ENCODE measurements at places on chromosomes 6 and 20.

GRCh38 chr6:47073125-47074110, 31.3 kb upstream of the ADGRF1 start:
- no peak for DNase-seq

DNA sequence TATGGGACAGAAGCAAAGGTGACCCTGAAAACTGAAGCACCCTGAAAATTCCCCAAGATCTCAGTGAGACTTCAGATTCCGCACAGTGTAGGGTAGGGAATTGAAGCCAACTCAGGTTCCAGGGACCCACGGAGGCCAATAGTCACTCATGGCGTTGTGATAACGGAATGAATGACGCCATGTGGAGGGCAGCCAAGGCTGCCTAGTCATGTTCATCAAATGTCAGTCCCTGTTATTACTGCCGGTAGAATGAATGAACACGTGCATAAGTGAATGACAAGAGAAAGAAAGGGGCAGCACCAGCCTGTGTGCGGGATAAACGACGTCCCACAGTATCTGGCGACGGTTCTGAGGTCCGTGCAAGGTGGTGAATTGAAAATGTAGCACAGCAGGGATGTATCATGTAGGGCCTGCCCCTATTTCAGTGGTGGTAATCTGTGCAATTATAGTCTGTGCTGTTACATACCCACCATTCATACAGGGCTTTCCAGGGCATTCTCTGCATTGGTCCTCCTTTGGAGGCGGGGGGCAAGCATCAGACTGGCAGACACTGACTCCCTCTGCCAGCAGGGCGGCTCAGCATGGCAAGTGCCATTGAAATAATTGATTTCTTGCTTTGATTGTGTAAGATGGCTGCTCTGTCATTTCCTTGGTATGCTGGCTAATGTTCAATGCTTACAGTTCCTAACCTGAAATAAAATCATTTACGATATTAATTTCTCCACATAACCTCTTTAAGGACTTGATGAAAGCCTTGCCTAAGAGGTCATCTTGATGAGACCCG, 386.9 kb downstream of the CDH4 start:
- DNase-seq: no peak

DNA sequence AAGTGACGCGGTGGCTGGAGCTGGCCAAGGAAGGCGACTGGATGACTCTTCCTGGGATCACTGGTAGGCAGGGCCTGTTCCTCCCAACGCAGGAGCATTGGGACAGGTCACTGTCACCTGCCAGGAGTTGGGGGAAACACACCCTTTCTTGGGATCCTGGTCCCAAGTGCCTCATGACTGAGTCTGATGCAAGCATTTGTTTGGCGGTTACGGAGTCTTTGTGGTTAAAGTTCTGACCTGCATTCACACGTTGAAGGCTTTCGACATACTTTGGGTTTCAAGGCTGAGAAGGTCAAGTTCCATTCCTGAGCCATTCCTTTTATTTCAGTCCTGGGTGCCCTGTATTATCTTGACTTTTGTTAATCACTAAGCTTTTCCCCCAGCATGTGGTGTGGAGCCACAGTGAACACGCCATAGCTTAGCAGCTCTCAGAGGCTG, 6.0 kb downstream of the PNLDC1 start:
- DNase-seq: no peak

GRCh38 chr6:74891349-74891831, 314.5 kb downstream of the COL12A1 start:
- DNase-seq: no peak

- DNase-seq: no peak
Observed at GRCh38 chr6:17088091-17088611, 13.7 kb upstream of the STMND1 start.

DNA sequence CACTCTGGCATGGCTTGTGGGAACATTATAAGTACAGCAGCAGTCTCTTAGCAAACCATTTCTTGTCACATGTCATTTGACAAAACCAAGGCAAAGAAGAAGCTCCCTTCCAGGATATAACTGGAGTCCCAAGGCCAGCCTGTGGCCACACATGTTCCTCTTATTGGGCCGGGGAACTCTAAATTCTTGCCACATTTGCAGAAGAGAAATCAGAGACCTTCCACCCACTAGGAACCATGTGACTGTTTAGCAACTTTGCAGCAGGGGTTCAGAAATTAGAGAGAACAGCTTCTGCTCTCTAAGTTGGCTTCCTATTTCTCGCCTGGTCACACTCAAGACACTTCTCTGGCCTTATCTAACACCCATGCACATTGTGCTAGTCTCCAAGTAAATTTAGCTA, 20.4 kb upstream of the MEP1A start:
- peak; percentile 75 for DNase-seq

DNA sequence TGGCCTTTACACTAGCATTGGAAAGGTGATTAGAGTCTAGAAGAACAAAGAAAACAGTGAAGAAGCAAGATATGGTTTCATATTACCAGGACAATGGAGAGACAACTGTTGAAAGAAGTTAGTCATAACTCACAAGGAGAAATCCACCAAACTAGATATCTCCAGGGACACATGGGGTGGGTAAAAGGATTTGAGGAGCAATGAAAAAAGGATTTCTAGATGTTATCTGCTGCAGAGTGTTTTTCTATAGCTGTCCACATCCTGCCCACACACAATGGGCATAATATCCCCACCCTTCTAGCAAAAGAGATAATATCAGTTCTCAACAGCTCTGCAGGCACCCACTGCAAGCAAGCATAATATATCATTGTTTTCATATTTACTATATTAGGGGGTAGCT, 303.1 kb downstream of the HAO1 start:
- DNase-seq: no peak

GRCh38 chr6:124793398-124793797, 168.8 kb upstream of the RNF217 start:
- no peak for DNase-seq

- DNase-seq: peak; percentile 79
Observed at GRCh38 chr6:30684386-30685156, 1.9 kb downstream of the PPP1R18 start.

GRCh38 chr20:6496874-6497273, 270.6 kb upstream of the BMP2 start:
- no peak for DNase-seq

DNA sequence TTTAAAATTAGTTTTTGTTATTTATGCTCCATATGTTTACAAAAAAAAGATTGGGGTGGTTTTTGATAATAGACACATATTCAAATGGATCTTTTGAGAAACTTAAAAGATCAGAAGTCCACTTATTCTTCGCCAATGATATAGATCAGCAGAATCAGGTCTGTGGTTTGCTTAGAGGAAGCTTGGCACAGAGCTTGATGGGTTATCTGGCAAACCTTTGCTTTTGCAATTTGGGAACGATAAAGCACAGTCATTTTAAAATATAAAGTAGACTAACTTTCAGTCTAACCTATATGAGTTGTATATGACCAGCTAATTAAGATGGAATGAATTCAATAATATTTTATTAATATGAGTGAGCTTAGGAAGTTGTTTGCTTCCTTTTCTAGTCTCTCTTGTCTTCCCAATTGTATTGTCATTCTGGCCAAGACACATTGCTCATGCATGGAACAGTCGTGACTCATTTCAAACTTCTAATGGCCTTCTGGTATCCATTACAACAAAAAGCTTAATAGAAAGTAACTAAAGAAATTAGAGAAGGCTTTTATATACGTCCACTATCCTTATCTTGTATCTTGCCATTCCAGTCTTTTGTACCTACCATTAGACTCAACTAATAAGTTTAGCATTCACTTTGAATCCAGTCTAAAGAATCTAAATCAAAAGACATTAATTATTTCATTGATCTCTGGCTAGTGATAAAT, 118.7 kb downstream of the TBX18 start:
- no peak for DNase-seq

DNA sequence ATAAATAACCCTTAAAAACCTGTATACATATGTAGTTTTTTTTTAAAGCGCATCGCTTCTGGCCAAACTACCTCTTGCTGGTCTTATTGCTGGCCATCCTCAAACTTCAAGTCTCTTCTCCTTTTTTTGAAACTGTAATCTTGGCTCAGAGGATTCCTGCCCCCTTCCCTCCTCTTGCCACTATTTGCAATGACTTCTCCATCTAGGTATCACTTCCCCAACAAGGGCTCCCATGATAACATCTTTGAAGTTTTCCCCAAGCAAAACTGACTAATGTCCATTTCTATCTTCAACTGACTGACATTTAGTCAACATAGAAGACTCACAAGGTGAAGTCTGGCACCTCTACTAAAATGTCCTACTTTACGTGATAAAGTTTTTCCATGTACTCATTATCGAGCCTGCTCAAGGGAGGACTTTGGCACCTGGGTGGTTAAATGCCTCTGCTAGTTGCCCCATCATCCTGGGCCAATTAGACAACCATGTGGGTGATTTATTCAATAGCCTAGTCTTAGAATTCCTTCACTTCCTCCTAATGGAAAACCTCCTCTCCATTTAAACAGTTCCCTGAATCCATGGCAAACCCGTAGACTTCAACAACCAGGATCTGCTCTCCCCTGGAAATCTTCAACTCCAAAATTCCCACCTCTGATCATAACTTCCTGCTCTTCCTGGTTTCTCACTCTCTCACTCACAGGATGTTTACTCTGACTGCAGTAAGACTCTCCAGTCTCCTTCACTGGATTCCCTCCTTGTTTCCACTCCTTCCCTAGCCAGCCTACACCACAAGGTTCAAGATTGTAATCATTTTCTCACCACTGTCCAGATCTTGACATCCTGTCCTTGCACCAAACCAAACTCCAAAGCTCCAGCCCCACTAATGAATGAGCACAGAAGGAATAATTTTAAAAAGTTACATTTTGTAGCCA, 9.4 kb upstream of the PLAGL1 start:
- no peak for DNase-seq

DNA sequence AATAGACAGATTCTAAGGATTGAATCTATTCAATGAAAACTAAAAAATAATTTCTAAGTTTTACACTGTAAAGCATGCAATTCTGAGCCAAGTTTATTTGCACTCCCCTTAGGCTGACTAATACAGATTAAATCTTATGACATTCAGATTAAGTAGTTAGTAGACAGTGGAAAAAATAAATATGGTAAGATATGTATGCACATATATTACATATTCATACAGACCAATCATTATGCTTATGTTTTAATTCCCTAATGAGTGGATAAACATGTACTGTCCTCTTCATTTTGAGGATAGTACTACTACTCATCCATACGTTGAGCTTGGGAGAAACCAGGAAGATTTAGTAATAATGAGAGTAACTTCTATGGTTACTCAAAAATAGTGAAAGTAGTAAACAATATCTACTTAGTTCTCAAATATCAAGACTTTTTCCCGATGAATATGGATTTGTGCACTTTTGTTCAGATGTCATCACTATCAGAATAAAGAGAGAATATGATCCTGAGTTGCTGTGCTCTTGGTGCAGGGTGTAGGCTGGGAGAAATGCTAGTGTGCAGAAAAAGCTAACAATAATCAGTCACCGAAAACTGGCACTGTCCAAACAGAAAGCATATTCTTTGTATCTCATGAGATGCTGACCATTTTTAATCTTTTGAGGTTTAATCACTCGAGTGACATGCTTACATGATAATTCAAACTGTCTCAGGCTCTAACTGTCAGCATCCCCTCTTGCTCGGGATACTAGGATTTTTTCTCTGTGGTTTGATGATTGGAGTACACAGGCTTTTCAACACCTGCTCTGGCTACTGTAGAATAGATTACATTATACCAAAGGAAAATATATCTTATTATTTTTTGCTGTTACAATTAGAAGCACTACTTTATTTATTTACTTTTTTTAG, 111.6 kb downstream of the EPHA7 start:
- DNase-seq: no peak

DNA sequence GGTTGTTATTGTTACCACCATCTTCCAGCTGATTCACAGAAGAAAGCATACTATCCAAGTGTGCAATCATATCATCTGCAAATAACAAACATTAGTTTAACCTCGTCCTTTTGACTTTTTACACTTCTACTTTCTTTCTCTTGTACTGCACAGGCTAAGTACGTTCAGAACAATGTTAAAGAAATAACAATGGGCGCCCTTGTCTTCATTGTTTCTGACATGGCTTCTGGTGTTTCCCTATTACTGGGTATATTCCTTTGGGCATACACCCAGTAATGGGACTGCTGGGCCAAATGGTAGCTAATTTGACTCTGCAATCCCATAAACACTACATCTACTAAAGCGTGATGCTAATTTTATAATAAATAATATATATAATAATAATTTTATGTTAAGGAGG, 146.7 kb downstream of the GJA10 start:
- no peak for DNase-seq

- peak; percentile 59 for DNase-seq
Observed at GRCh38 chr6:161813156-161813555, 539.3 kb upstream of the AGPAT4 start.

- no peak for DNase-seq
Observed at GRCh38 chr20:17225851-17226409, 910 bp upstream of the PCSK2 start.

DNA sequence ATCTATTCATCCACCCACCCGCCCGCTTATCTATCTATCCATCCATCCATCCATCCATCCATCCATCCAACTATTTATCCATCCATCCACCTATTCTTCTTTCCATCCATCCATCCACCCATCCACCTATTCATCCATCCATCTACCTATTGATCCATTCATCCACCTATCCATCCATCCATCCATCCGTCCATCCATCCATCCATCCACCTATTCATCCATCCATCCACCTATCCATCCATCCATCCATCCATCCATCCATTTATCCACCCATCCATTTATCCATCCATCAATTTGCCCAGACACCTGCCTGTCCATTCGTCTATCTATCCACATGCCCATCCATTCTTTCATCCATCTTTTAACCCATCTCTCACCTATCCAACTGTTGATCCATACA, 71.1 kb upstream of the PMEPA1 start:
- DNase-seq: no peak

Measured in upper lobe of left lung (tissue), 6 donors.